Spinal cord (tissue), 10 donors: ENCODE measurements at places on chromosomes 2 and 18.
A peak's percentile ranks its signal among the peaks of the same experiment; 100 is the strongest.

- no peak for DNase-seq
Measured at GRCh38 chr2:75292826-75293225, 93.5 kb upstream of the TACR1 start.

GRCh38 chr2:101418460-101419095, 31.3 kb upstream of the CREG2 start:
- no peak for DNase-seq

DNA sequence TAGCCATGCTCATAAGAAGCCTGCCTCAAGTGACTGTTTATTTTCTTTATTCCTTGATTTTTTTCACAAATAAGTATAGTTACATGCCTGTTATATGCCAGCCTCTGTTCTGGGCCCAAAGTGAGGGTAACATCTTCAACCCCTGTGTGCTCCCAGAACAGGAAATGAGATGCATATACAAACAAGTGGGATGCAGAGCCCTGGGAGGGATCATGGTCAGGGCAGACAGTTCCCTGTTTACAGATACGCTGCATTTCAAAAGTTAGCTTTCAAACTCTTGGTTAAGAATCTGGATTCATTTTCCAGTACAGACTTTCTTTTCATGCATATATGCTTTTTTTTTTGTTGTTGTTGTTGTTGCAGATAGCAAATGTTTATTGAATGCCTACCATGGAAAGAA, 24.4 kb downstream of the GPR39 start:
- no peak for DNase-seq

DNA sequence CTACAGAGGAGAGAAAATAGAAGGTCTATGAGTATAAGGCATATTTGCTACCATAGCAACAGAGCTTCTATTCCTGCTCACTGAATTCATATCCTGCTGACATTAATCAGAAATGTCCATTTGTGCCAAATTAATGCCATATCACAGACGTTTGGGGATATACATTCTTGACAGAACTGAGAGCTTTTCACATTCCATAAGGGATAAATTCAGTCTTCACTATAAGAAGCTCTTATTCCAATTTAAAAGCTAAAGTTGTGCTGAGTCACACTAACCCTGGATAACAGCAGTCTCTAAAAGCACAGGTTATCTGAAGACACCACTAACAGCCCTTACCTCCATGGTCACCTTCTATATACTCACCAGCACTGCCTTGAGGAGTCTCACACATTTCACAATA, 178.1 kb downstream of the RAB3GAP1 start:
- DNase-seq = no peak

GRCh38 chr18:71027531-71027930, 738.7 kb downstream of the SOCS6 start:
- no peak for DNase-seq

GRCh38 chr2:142100970-142101369, 29.8 kb downstream of the LRP1B start:
- no peak for DNase-seq

GRCh38 chr2:80579756-80580155, 275.2 kb upstream of the LRRTM1 start:
- no peak for DNase-seq

- peak; percentile 23 for DNase-seq
Measured at GRCh38 chr2:178863856-178864620, 56.8 kb upstream of the TTN start.

GRCh38 chr2:27209621-27210401, 2.0 kb upstream of the ATRAID start:
- no peak for DNase-seq

DNA sequence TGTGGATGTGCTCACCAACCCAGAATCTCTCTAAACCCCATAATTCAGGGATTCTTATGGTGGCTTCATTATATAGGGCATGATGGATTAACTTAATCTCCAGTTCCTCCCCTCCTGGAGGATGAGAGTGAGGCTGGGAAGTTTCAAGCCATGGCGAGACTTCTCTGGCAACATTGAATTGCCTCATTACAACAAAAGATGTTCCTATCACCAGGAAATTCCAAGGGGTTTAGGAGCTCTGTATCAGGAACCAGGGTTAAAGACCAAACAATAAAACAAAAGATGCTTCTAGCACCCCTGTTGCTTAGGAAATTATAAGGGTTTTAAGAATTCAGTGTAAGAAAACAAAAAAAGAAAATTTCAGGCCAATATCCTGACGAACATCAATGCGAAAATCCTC, 100.1 kb downstream of the NAB1 start:
- no peak for DNase-seq

DNA sequence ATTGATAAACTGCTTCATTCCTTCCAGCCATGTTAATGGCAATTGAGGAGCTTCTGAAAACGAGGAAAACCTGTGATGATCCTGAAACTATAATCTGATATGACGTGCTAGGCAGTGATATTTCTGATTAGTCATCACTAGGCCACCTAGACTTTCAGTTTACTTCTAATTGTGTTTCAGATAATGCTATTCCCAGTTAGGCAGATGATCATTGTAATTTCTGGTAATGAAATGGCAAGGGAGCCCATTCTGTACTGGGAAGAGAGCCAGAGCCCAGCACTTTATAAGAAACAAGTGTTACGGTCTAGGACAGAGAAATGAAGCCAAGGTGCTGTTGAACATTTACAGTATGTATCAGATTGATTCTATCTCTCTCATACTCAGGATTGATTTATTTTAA, 106.2 kb downstream of the CPO start:
- no peak for DNase-seq

- no peak for DNase-seq
Measured at GRCh38 chr2:20494241-20494640, 47.4 kb downstream of the RHOB start.

GRCh38 chr2:129334128-129334527, 645.3 kb upstream of the RAB6C start:
- no peak for DNase-seq

DNA sequence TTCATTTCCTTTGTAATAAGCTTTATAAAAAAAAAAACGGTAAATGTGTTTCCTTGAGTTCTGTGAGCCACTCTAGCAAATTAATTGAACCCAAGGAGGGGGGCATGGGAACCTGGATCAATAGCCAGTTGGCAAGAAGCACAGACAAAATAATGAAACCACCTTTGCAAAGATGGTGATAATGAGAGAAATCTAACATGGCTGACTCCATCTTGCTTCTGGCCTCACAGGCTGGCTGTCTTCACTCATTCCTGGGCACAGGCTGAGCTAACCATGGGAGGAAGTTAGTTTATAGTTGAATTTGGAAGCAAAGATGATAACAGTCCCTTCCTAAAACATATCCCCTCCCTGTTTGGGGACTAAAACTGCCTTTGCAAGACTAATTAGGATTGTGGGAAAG, 95.1 kb downstream of the B3GNT2 start:
- DNase-seq = no peak

GRCh38 chr2:174673440-174673839, 75.8 kb upstream of the WIPF1 start:
- DNase-seq = no peak

GRCh38 chr2:97911922-97912575, 83.7 kb downstream of the TMEM131 start:
- DNase-seq = no peak

DNA sequence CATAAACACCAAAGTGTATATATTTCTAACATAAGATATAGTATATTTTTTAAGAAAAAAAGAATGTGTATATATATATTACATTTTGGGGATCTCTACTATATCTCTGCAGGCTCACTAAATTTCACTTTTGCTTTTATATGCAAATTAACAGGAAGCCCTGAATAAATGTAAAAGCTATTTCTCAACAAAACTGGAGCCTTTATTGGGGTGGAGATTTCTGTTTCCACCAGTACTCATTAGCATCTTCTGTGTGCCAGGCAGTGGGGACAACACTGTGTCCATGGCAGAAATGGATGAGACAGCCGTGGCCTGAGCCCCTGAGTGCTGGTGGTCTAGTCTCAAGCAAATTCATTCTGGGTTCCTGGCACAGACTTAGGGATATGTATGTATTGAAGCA, 41.3 kb downstream of the C18orf63 start:
- DNase-seq = no peak
